IMR-90 (cell line): ENCODE measurements at places on chromosomes 11 and 22.

- no peak for DNase-seq
Observed at GRCh38 chr11:1044160-1044559, 7.6 kb upstream of the MUC6 start.

DNA sequence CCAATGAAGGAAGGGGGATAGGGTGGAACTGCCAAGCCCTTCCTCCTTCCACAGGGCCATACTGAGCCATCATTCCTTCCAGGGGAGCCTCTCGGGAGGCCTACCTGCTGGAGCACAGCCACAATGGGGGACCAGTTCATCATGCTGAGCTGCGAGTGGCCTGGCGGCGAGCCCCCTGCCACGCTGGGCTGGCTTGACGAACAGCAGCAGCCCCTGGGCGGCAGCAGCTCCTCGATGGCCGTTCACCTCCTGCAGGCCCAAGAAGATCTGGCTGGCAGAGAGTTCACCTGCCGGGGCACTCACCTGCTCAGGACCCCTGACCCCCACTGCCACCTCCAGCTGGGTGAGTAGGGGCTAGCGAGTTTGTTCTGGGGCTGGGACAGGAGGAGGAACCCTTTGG is 5.9 kb downstream of the VSIG10L2 start:
- no peak for DNase-seq

- DNase-seq: no peak
Observed at GRCh38 chr22:36016684-36017083, 11.9 kb downstream of the RBFOX2 start.

GRCh38 chr11:22449441-22449840 is 111.3 kb downstream of the SLC17A6 start:
- peak; percentile 51 for DNase-seq

GRCh38 chr22:19772673-19773469 is 12.3 kb downstream of the TBX1 start:
- no peak for DNase-seq

DNA sequence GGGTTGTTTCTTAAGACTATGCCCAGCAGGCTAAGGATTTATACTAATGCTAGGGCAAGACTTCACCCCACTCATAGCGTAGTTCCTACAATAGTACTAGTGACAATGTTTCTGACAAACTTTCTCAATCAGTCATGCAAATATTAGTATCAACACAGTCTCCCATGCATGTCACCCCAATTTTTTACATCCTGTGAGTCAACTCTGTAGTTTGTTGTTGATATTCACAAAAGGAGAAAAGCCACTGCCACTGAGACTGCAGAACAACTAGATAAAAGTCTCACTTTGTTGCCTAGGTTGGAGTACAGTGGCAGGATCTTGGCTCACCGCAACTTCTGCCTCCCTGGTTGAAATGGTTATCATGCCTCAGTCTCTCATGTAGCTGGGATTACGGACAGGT is 155.2 kb downstream of the RBFOX2 start:
- no peak for DNase-seq

DNA sequence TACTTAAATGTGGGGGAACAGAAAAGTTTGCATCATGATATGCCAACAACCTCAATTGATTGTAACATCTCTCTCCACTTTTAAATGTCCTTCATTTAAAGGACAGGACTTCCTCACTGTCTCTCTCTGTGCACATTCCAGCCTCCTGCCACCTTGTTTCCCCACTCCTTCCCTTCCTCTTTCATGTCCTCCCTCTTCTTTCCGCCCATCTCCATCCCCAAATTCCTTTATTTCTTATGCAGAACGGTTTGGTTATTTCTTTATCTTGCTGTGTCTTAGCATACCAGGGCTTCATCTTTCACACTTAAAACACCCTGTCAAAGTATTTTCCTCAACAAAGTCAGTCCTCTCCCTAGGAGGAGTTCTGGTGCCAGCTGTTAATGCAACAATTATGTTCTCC is 293.8 kb downstream of the NXPE2 start:
- no peak for DNase-seq

- DNase-seq: no peak
Observed at GRCh38 chr22:20578707-20579106, 71.3 kb downstream of the MED15 start.

DNA sequence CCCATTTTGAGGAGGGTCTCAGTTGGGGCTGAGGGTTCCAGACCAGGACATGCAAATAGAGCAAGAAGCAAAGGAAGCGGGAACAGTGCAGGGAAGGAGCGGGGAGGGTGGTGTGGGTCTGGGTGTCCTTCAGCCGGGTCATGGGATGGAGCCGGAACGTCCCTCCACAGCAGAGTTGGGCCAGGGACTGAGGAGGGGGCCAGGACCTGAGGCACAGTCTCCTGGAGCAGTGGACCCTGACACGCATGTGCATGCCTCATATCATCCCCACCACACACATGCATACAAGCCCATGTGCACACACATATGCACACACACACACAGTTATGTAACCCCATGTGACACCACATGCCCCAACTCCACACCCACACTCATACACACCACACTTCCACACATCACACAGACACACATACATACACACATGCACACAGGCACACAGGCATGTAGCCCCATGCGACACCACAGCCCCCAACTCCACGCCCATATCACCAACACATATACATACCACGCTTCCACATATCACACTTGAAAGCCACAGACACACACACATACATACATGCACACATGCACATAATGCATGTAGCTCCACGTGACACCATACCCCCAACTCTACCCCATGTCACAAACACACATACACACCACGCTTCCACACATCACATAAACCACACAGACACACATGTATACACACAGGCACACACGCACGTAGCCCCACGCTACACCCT is 1026.6 kb downstream of the BRD1 start:
- DNase-seq: no peak
